ENCODE measurements at places on chromosomes 12 and 14.

- DNase-seq, result no peak
These were observed 49.1 kb upstream of the NUAK1 start for GRCh38 chr12:106187842-106188241.

DNA sequence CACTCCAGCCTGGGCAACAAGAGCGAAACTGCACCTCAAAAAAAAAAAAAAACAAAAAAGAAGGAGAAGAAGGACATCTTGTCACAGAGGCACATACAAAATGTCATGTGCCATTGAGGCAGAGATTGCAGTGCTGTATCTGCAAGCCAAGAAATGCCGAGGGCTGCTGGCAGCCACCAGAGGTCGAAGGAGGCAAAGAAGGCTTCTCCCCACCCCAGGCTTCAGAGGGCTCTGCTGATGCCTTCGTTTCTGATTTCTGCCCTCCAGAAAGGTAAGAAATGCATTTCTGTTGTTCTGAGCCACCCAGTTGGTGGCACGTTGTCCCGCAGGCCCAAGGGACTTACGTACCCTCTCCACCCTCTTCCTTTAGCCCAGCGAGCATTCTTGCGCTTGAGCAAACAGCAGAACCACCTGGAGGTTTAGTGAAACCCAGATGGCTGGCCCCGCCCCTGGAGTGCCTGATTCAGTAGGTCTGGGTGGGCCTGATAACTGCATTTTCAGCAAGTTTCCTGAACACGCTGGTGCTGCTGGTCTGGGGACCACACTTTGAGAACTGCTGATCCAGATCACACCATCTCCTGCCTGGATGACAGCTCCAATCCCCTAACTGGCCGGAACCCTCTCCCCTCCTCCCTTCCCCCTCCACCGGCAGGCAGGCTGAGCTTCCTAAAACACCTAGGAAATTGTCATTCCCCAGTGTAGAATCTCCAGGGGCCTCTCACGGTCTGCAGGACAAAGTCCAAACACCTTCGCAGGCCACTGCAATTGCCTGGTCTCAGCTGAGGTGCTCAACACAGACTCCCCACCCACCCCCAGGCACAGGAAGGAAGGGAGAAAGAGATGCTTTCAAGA, 21.1 kb upstream of the SCARB1 start:
- DNase-seq, result peak; percentile 65

DNA sequence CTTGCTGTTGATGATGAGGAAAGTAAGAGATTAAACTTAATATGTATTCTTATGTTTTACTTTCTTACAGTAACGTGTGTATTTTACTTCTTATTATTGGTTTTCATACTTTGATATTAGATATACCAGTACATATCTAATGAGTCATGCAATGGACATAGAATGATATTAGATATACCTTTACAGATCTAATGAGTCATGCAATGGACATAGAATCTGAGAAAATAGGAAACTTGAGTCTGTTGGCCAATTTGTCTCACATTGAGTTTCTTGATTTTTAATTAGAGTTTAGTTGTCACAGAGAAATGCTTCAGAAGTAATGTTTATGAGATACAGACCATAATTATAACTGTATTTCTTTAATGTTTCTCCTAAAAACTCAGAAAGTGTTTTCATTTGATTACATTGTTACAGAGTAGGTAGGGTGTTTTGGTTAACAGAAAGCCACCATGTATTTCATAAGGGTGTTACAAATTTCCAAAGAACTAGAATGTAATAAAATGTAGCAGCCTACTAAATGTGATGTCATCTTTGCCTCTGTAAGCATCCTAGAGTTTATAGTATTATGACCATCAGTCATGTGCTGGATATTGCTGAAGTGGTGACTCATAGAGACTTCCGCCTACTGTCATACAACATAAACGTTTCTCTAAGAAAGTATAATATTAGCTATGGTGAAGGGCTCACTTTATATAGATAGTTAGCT, 3.0 kb downstream of the GAS2L3 start:
- no peak for DNase-seq

DNA sequence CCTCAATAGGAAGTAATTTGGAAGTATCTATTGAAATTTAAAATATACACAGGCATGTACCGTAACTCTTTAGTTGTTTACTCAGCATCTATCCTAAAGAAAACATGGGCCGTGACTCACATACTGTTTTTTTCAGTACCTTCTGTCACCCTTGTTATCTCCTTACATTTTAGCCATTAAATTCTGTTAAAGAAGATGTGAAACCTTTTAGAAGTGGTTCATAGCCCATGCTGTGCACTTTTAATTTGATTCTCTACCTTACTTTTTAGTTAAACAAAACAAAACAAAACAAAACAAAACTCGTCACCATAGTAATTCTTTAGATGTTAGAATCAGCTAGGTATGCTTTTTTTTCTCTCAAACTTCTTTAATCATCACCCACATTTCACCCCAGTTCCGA, 494.4 kb upstream of the RGS6 start:
- no peak for DNase-seq

GRCh38 chr14:54929556-54929955, 26.9 kb upstream of the GCH1 start:
- no peak for DNase-seq

GRCh38 chr12:59828521-59828920, 232.7 kb downstream of the SLC16A7 start:
- no peak for DNase-seq

- DNase-seq, result no peak
These were observed 163.9 kb upstream of the TMTC2 start for GRCh38 chr12:82522762-82523161.

DNA sequence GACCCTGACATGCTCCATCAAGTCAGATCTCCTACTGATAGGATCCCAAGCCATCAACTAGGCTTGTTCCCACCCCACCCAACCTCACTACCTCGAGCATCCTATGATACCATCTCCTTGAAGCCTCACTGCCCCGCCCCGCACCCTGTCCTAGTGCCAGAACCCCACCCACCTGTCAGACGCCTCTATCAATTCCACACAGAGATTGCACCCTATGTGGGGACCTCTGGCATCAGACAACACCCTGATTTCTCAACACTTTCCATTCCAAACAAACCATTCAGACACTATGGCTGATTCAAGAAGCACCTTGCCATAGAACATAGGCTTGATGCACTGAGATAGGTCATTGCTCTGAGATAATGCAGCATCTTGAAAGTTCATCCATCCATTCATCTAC, 3.1 kb upstream of the GLTP start:
- no peak for DNase-seq

- DNase-seq, result no peak
These were observed 503.9 kb downstream of the NELL2 start for GRCh38 chr12:44372259-44372658.

- DNase-seq, result no peak
These were observed 14.3 kb downstream of the CFL2 start for GRCh38 chr14:34699873-34700621.

DNA sequence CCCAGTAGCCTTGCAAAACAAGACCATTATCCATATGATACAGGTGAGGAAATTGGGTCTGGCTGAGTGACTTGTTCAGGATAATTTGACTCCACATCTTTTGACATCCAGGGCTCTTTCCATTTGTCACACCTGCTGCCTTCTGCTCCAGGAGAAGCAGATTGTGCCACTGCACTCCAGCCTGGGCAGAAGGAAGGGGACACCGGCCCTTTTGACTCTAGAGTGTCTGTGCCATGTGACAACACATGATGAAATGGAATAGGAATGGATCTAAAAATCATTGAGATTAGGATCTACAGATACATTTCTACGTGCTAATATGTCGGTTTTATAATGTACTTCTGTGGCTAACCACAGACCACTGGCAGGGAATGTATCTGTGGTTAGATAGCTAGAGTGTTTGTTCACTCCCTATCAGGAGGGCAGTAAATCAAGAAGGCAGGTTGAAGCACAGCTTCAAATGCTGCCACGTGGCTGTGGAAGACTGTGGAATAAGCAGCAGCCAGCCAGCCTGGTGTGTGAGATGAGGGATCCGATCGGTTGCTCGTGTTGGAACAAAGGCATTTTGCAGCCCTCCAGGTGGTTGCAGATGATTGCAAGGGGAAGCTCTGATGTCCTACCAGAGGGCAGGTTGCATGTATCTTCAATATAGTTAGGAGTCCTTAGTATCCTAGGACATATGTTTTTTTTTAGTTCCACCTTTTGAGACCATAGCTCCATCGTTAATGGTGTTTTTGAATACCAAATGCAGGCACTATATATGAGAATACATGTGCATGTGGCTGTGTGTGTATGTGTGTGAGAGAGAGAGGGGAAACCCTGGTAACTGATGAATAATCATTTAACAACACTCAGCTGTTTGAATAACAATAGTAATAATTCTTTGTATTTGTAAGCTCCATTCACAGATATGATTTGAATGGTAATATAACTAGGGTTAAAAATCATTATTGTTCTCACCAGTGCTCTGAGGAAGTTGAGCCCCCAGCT, 28.6 kb downstream of the EML1 start:
- DNase-seq, result no peak

DNA sequence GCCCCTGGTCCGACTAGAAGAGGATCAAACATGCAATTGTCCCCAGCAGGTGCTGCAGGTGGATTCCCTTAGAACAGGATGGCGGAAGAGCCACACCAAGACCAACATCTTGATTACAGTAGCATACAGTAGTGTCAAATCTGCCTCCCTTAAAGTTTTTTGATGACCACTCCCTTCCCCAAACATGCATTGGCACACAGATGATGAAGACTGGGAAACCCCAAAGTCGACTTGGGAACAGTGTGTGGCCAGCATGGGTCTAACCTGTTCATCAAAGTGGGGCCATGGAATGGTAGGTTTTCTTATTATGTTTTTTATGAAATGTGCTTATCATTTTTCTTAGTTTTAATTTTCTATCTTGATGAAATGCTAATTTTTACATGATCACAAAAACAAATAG, 8.8 kb downstream of the PLXNC1 start:
- no peak for DNase-seq

Data from WERI-Rb-1 (cell line).